WERI-Rb-1 (cell line): ENCODE measurements at places on chromosomes 4 and X.

- DNase-seq = peak; percentile 29
Observed at GRCh38 chr4:101693842-101694398, 96.6 kb upstream of the BANK1 start.

DNA sequence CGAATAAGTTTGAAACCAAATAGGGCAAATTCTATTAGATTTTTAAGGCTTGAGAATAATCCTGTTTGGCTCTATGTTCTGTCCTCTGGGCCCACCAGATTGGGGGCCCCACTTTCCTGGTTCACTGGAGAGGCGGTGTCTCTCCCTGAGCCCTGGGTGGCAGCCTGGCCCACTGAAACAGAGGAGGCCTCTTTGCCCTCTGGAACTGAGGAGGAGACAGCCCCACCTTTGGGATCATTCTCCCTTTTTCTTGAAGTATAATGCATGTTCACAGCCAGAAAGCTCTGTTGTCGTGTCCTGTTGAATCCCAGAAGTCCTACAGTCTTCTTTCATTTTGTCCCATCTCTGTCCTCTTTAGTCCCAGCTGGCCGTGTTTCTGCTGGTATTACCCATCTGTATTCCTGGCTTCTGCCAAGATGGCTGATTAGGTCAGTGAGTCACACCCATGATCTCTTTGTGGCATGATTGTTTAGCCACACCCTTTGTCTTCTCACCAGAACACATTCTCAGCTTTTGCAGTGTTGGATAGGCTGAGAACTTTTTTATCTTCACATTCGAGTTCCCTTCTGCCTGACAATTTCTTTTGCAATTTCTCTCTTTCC, 8.1 kb upstream of the TBC1D25 start:
- DNase-seq = no peak

GRCh38 chrX:71912156-71912555, 1.5 kb downstream of the NHSL2 start:
- DNase-seq = no peak

- DNase-seq = no peak
Observed at GRCh38 chrX:77444545-77444944, 2.6 kb upstream of the FGF16 start.

DNA sequence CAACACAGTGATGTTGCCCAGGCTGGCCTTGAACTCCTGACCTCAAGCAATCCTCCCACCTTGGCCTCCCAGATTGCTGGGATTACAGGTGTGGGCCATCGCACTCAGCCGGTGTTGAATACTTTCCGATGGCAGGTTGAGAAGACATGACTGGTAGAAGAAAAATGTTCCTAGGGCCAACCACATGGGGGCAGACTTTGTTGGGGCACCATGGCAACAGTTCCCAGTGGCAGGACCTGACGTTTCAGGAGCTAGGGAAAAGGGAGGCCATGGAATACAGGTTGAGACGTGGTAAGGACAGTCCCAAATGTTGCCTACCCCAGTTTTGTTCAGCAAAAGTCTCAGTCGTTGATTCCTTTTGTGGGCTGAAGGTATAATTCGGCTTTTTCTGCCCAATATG, 134.6 kb downstream of the ASMT start:
- DNase-seq = peak; percentile 38

- DNase-seq = peak; percentile 6
Observed at GRCh38 chr4:111483375-111484169, 661.7 kb upstream of the FAM241A start.

GRCh38 chr4:19239565-19239964, 1012.1 kb upstream of the SLIT2 start:
- DNase-seq = no peak

- no peak for DNase-seq
Observed at GRCh38 chr4:166816890-166817289, 417.4 kb downstream of the SPOCK3 start.

- DNase-seq = peak; percentile 76
Observed at GRCh38 chrX:153723351-153724251, 586 bp downstream of the BCAP31 start.

DNA sequence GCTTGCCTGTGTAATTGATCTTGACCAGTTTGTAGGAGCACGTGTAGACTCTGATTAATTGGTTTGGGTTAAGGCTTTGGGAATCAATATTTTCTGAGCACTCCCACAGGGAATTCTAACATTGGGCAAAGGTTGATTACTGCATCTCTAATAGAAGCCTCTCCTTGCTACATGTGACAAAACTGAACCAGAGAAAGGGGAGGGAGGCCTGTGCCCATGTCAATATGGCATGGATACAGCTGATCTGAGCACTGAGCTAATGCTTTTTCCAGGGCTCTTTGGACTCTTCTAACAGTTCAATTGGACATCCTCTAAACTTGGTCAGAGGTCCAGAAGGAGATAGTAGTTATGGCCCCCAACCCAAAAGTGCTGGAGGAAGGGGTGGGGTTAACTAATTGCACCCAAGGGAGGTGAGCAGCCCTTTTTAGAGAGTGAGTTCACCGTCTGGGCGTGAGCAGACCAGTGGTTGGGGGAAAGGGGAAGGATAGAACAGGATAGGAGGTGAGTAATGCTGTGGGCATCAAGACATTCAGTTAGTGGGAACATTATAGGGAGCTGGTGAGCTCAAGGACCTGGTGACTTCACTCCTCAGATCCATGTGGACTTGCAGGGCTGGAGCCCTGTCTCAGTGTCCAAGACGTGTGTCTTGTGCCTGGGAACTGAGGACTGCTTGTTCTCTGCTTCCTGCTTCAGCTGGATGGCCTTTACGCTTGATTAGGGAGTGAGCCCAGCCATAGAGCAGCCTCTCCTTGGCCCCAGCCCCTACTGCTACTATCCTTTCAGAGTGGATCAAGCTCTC, 22.8 kb downstream of the MSN start:
- no peak for DNase-seq

DNA sequence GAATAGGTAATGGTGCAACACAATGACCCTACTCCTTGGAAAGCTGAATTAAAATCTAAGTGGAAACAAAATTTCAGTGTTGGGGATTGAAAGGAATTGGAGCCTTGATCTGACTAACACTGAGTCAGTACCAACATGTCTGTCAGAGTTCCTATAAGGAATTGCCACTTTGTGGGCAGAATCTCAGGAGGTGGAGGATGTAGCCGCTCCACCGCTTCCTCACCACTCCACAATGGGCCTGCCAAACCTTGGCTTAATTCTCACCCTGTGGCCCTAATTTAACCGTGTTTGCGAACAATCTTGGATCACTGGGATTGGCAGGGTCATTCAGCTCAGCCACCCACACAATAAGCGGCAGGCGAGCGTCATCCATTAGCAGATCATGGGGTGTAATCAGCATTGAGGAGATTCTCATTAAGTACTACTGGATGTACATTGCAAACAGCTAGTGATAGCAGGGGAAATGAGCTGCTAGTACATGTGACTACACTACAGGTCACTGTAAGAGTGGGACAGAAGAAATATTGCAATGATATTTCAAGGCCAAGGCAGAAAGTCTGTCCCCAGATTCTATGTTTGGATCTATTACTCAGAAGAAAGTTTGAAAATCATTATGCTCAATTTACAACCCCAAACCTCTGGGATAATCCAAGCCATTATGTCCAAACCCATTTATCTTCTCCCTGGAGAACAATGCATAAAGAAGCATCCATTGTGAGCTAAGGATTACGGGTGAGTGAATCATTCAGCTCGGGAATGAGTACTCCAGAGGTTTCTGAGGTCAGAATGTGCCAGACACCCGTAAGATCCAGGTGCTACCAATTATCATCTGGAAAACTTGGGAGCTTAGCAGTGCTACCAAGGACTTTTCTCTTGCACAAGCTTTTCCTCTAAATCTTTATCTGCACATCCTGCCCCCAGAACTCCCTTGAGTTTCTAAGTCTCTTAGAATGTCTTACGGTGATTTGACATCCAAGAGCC, 5.8 kb downstream of the SRPX start:
- no peak for DNase-seq

- no peak for DNase-seq
Observed at GRCh38 chr4:6527259-6527658, 47.7 kb upstream of the MAN2B2 start.

- DNase-seq = no peak
Observed at GRCh38 chr4:117777721-117778120, 256.6 kb upstream of the NDST3 start.

DNA sequence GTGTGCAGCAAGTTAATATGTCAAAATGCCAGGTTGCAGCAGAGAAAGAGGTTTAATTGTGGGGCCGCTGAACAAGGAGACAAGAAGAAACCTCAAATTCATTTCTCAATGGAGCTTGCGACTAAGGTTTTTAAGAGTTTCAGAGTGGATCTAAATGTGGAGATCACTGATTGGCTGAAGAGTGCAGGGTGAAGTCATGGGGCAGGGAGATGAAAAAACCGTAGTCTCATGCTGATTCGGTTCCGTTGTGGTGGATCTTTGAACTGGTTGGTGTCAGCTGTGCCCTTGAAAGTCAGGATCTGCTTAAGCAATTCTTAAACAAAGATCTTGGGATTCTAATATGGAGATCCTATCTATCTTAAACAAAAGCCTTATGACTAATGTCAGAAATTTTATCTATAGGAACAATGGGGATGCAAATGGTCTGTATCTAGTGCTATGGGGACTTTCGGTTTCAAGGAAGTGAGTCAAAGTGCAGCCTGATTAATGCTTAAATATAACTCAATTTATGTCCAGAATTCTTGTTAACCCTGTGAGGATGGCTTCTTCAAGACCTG, 173.9 kb upstream of the CENPE start:
- no peak for DNase-seq

- DNase-seq = peak; percentile 15
Observed at GRCh38 chr4:64341711-64342110, 67.5 kb downstream of the TECRL start.

DNA sequence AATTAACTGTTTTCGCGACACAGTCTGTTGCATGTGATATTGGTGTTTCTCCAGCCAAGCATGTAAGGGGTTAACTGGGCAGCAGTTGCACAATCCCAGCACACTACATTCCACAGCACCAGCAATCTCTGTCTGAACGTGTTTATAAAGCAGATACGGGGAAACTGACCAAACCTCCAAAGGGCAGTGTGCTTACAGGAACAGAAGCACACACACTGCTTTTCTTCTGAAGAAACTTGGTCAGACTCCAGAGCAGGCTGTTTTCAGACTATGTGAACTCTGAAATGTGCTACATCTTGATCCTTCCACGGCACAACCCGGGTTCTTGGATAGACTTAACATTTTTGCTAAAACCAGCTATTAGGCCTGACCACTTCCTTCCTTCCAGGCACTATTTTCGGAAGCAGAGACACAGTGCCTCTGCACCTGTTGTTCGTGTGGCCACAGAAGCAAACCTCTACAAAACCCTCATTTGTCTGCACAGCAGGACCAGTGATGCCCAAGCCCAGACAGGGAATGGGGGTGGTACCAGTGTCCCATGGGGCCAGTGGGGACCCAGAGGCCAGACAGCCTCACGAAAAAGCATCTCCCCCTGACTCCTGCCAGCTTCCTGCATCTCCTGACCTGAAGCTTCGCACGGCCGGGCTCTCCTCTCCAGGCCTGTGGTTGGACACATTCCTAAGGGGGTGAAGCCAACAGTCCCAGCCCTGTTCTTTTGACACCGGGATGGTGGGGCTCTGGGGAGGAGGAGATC, 90.1 kb downstream of the IRF2 start:
- no peak for DNase-seq

- no peak for DNase-seq
Observed at GRCh38 chrX:9311421-9312160, 153.3 kb upstream of the TBL1X start.

DNA sequence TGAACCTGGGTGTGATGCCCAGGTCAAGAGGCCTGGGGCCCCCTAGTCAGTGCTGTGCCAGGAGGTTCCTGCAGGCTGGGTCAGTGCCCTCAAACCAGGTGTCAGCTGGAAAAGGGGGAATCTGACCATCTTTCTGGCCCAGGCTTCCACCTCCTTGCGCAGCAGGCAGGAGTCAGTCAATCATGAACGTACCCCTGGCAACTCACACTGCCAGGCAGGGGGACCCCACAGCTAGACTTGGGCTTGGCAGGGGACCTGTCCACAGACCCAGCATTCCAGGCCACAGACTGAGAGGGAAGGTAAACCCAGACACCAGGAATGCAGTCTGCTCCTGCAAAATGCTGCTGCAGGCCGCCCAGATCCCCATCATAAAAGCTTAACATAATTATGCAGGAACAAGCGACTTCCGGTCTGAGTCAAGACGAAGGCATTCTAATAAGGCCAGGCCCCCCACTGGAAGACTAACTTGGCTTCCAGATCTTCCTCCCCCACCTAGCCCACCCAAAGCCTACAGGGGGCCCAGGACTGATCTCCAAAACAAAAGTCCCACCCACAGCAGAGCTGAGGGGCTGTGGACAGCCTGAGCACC, 156.3 kb downstream of the BCOR start:
- DNase-seq = no peak

DNA sequence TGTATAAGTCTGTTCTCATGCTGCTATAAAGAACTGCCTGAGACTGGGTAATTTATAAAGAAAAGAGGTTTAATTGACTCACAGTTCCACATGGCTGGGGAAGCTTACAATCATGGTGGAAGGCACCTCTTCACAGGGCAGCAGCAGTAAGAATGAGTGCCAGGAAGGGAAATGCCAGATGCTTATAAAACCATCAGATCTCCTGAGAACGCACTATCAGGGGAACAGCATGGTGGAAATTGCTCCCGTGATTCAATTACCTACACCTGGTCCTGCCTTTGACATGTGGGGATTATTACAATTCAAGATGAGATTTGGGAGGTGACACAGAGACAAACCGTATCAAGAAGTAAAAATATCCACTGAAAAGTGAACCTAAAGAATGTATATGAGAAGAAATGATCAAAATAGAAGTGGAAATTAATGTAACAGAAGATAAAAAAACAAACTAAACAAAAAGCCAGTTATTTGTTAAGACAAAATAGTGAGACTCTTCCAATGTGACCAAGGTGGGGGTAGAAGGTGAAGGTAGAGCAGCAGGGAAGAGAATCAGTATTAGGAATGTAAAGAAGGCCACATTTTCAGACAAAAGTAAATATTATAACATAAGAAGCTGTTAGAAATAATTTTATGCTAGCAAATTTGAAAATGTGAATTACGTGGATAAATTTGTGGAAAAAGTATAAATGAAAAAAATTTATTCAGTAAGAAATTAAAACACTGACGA, 372.9 kb downstream of the NKX6-1 start:
- DNase-seq = no peak

- no peak for DNase-seq
Observed at GRCh38 chr4:12123707-12124106, 695.0 kb upstream of the HS3ST1 start.

- DNase-seq = peak; percentile 91
Observed at GRCh38 chr4:89245459-89245858, 62.1 kb downstream of the GPRIN3 start.

DNA sequence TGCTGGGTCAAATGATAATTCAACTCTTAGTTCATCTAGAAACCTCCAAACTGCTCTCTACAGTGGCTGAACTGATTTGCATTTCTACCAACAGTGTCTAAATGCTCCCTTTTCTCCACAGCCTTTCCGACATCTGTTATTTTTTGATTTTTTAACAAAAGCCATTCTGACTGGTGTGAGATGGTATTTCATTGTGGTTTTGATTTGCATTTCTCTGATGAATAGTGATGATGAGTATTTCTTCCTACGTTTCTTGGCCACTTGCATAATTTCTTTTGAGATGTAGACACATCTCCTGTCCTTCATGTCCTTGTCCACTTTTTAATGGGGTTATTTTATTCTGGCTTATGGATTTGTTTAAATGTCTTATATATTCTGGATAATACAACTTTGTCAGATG, 298.2 kb upstream of the ARSJ start:
- DNase-seq = no peak

GRCh38 chr4:25346913-25347312, 30.1 kb upstream of the ANAPC4 start:
- DNase-seq = no peak
